ENCODE measurements at places on chromosomes 6 and 20. TPM values are rescaled to one million over a fixed set of nuclear protein-coding genes. Genes with fewer than 3 reads are reported as not detected.

Gene ZNF311
- total RNA-seq = 0.73 TPM

- no peaks in the 10 kb centered on the region for H3K27me3 ChIP-seq
- no peak overlapping the region for H3K4me3 ChIP-seq
- no peaks in the 10 kb centered on the region for H3K36me3 ChIP-seq
- no peak overlapping the region for H3K27ac ChIP-seq
Measured at GRCh38 chr6:122853259-122853995, 64.4 kb downstream of the SMPDL3A start.

DNA sequence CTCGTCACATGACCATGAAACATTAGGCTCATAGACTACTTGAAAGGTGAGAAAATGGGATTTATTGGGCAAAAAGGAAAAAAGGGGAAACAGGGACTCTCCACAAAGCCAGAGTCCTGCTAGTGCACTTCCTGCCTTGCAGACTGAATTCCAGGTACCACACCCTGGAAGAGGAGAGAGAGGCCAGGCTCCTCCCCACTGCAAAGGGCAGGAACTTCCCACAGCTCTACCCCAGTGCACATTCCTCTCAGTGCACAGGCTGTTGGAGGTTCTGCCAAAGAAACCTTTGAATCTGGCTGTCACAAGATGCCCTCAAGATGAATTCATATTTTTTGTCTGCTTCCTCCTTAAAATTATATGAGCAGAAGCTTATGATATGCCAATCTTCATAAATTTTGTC lies 920.4 kb upstream of the GJE1 start:
- DNase-seq = no peak
- no peaks in the 10 kb centered on the region for H3K36me3 ChIP-seq
- H3K27ac ChIP-seq = no peak overlapping the region
- no peaks in the 10 kb centered on the region for H3K27me3 ChIP-seq

- no peaks in the 10 kb centered on the region for H3K27me3 ChIP-seq
- no peak overlapping the region for H3K27ac ChIP-seq
- H3K4me1 ChIP-seq = no peaks in the 10 kb centered on the region
- no peak overlapping the region for H3K4me3 ChIP-seq
- H3K36me3 ChIP-seq = peaks cover 6% of the 10 kb centered on the region
Measured at GRCh38 chr6:38684237-38684636, 18.7 kb downstream of the GLO1 start.

Gene CNR1
- total RNA-seq = not detected

GRCh38 chr20:62303062-62303339 lies 204 bp downstream of the ADRM1 start:
- no peak for DNase-seq
- H3K36me3 ChIP-seq = no peaks in the 10 kb centered on the region
- H3K27ac ChIP-seq = peak overlapping the region; percentile 85
- H3K4me3 ChIP-seq = peak overlapping the region; percentile 94
- H3K27me3 ChIP-seq = no peaks in the 10 kb centered on the region
- H3K4me1 ChIP-seq = peaks cover 19% of the 10 kb centered on the region

Gene KCNK15
- total RNA-seq = not detected

Gene BMP7
- total RNA-seq = not detected

- no peak overlapping the region for H3K27ac ChIP-seq
- H3K4me3 ChIP-seq = no peak overlapping the region
- H3K36me3 ChIP-seq = no peaks in the 10 kb centered on the region
- H3K4me1 ChIP-seq = no peaks in the 10 kb centered on the region
- no peaks in the 10 kb centered on the region for H3K27me3 ChIP-seq
Measured at GRCh38 chr20:54405540-54405939, 69.9 kb upstream of the DOK5 start.

GRCh38 chr6:91366781-91367180 lies 779.9 kb upstream of the MAP3K7 start:
- H3K4me3 ChIP-seq = no peak overlapping the region
- H3K27ac ChIP-seq = no peak overlapping the region
- no peaks in the 10 kb centered on the region for H3K4me1 ChIP-seq
- DNase-seq = no peak
- no peaks in the 10 kb centered on the region for H3K36me3 ChIP-seq
